ENCODE measurements at places on chromosomes 2 and 18.

GRCh38 chr2:100243631-100244030 is 78.7 kb downstream of the LONRF2 start:
- no peak for DNase-seq

- DNase-seq: no peak
These were observed 35.3 kb downstream of the ZCCHC2 start for GRCh38 chr18:62558015-62558663.

- peak; percentile 25 for DNase-seq
These were observed 1307.8 kb upstream of the TMEFF2 start for GRCh38 chr2:193502363-193503035.

DNA sequence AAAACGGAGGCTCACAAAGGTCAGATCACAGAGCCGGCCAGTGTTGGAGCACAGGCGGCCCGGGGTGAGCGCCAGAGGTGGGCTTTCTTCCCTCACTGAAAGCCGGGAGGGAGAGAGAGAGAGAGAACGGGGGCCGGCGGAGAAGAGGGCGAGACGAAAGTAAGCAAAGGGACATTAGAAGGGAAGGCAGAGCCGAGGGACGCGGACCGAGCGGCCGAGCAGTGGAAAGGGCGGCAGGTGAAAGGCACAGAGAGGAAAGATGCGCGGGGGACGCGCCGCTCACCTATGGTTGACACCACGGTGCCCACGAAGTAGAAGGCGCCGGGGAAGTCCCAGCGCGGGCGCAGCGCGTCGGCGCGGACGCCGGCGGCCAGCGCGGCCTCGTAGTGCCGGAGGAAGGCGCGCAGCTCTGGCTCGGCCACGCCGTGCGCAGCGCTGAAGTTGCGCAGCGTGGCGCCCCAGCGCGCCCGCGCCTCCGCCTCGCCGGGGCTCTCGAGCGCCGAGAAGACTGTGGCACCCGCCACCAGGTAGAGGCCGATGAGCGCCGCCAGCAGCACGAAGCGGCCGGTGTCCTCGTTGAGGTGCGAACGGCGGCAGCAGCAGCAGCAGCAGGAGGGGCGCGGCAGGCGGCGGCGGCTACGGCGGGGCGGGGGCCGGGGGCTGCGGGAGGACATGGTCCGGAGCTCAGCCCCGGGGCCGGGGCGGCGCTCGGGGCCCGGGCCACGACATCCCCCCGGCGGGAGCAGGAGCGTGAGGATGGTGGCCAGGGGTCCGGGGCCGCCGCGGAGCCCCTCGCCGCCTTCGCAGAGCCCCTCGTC is 166.9 kb downstream of the MSH2 start:
- peak; percentile 21 for DNase-seq

GRCh38 chr2:30741576-30741975 is 65.7 kb downstream of the CAPN13 start:
- DNase-seq: no peak
